ENCODE measurements at places on chromosomes 11 and 22.

DNA sequence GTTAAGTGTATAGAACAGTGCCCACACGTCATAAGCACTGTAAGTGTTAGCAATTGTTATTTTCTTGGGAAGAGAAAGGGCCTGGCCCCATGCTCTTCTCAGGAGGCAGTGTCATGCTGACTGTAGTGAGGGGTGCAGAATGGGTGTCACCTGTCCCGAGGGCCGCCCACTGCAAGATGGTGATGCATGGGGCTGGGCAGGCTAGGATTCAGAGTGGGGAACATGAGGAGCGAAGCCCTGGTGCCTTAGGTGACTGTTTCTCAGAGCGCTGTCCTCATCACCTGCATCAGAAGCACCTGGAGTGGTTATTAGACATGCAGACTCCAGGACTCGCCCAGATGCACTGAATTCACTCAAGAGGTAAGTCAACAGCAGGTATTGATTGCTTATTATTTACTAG, 101.0 kb upstream of the PARVA start:
- DNase-seq = no peak

- no peak for DNase-seq
These were observed 86.7 kb downstream of the RPS6KA4 start for GRCh38 chr11:64445651-64446050.

DNA sequence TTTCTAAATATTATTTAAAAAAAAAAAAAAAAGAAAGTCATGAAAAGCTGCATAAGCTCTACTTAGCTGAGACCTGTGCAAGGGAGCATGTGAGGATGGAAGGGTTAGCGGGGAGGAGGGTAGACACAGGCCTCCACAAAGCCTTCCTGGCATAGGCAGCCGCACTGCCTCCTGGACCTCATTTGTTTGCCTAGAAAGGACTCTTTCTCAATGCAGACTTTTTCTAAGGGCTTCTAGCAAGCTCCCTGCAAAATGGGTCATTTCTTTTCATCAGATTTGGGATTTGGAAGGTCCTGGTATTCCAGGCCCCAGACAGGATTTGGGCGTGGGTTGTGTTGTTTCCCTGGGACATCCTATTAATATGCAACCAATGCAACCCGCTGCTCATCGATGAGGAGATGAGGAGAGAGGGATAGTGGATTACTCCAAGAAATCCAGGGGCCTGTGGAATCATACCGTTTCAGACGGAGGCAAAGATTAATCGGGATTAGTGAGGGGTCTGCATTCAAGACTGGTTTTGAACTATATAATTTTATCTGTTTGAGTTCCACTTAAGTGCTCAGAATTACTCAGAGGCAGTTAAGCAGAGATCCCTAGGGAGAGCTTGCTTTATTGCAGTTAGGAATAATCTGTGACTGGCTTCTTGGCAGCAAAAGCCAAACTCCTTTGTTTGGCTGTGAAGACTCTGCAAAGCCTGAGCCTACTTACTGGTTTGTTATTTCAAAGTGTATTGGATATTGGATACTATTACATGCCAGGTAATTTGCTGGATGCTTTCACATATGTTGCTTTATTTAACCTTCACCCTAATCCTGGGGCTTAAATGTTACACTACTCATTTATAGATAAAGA, 106.9 kb upstream of the NAV2 start:
- no peak for DNase-seq

DNA sequence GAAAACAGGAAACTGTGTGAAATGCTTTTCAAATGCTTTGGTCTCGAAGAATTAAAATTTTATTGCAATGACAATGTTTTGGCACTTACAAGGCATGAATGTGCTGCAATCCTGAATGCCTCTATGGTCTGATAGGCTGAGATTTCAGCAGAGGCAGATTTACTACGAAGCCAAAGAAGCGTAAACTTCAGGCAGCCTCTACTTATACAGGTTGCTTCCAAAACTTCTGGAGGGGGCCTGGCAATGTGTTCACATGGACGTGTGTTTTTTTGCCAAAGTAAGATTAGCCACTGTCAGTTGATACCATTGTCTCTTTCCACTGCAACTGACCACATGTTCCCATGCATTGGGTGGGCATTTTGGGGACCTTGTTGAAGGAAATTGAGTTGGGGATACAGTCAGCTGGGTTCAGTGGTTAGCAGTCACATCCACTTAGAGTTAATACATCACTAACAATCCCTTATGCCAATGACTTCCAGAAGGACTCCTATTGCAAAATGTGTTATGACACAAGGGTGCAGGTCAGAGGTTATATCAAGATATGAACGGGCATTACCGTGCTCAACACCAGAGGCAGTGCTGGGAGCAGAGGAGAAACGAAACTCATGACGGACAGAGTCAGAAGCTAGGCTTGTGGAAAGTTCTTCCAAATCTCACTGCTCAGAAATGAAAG, 48.8 kb downstream of the ABTB2 start:
- no peak for DNase-seq

GRCh38 chr11:70503468-70504221, 105.3 kb downstream of the CTTN start:
- no peak for DNase-seq

DNA sequence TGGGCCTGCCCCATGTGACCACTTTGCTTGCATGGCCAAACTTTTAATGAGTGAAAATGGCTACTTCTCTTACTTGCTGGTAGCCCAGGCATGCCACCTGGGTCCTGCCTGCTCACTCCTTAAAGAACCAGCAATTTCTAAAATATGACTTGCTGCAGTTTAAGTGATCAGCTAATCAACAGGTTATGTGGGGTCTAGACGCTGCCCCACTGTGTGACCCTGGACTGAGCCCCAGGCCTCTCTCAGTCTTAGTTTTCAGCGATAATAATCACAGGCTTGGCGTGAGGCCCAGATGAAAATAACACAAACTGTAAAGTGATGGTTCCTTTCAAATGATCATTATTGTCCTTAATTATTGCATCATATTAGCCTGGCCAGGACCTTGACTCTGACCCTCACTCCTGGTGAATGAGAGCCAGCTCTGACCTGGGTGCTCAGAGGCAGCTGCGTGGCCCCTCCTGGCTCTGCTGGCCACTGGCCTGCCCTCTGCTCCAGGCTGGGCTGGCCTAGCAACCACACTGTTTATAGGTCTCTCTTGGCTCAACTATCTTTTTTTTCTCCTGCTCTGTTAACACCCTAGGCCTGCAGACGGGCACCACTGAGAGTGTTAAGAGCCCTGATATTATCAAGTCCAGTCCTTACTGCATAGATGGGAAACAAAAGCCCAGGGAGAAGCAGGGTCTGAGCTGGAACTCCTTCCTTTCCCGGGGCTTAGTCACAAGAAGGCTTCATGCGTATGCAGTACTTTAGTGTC, 89.7 kb downstream of the RRM1 start:
- DNase-seq = no peak

DNA sequence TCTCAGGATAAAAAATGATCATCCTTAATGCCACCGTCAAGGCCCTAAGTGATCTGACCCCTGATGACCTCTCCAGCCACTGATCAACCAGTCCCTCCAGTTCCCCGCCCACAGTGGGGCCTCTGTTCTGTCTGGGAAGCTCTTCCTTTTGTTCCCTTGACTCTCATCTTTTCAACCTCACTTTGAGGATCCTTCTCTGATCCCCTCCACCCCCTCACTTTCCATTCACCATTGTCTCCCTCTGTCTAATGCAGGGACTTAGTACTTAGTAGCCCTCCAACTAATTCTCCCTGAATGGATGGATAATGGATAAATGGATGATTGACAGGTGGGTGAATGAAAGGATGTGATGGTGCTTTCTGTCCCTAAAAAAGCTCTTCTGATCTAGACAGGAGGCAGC, 45.6 kb downstream of the C11orf58 start:
- DNase-seq = no peak
